ENCODE measurements at places on chromosomes 4 and X.

GRCh38 chr4:158219623-158220022, 9.3 kb downstream of the TMEM144 start:
- DNase-seq = no peak

- DNase-seq = no peak
Measured at GRCh38 chrX:81414630-81415029, 212.7 kb downstream of the SH3BGRL start.

GRCh38 chrX:41541386-41541785, 94.2 kb downstream of the NYX start:
- DNase-seq = no peak

DNA sequence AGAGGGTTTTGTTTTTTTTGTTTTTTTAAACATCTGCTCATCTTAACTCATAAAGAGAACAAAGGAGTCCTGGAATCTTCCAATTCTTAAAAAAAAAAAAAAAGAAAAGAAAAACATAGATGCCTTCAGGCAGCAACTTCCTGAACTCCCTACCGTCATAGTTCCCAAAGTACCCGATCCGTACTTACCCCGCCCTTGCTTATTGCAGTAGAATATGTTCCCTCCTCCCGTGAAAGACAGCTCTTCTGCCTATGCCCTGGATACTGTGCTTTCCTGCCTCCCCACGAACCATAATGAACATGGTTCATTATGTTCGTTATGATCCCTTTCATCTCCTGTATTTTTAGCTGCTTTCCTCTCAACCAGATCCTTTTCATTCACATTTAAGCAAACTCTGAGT, 40.3 kb downstream of the KLHL5 start:
- no peak for DNase-seq

DNA sequence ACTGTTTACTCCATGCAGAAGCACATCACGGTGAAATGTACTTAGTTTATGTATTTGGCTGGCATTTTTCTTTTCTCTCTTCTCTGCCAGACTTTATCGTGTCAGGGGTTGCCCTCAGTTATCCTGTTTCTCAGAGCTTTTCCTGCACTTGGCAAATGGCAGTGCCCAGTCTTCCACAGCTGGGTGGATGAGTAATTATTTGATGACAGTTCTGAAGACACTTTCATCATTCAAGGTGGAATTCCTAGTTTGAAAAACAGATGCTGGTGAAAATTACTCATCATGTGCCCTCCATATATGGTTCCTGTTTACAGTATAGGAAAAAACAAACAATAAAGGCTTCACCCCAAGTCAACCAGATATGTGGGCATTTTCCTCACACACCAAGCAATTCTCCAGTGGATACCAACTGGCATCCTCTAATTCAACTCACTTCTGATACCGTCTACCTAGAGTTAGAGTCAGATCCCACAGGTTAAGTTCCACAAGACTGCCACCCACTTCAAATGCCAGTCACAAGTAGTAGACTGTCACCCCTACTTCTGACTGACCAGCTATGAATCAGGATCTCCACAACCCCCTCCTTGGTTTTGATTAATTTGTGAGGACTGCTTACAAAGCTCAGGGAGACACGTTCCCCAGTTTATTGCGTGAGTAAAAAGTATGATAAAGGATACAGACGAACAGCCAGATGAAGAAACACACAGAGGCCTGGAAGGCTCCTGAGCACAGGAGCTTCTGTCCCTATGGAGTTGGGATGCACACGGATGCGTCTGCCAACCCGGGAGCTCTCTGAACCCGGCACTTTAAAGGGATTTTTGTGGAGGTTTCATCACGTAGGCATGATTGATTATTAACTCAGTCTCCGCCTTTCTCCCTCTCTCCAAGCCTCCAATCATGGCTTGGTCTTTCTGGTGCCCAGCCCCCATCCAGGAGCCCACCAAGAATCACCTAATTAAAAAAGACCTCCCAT, 72.9 kb downstream of the CLDN34 start:
- no peak for DNase-seq

DNA sequence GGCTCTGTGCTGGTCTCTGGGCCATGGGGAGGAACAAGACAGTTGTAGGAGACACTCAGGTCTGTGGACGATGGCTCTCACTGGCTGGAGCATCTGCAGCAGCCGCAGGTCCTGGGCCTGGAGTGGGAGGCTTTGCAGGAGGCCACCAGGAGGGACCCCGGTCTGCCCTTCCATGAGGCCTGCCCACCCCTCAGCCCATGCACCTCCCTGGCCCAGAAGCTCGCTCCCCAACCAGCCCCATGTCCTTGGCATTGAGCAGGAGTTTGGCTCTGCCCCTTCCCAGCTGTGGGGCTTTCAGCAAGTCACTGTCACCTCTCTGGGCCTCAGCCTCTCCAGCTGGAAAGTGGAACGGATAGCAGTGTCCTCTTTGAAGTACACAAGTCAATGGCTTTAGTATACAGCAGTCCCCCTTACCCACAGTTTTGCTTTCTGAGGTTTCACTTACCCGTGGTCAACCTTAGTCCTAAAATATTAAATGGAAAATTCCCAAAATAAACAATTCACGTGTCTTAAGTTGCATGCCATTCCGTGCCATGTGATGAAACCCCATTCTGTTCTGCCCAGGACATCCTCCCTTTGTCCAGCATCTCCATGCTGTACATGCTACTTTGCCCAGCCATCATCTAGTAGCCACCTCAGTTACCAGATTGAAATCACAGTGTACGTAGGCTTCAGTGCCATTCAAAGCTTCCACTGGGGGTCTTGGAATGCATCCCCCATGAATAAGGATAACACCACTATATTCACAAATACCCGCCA, 104.0 kb downstream of the CPZ start:
- no peak for DNase-seq

DNA sequence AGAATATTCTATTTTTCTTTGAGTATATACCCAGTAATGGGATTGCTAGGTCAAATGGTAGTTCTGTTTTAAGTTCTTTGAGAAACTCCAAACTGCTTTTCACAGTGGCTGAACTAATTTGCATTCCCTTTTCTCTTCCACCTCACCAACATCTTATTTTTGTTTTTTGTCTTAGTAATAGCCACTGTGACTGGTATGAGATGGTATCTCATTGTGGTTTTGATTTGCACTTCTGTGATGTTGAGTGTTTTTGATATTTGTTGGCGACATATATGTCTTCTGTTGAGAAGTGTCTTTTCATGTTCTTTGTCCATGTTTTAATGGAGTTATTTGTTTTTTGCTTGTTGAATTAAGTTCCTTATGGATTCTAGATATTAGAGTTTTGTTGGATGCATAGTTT, 24.4 kb downstream of the AIMP1 start:
- no peak for DNase-seq

- DNase-seq = no peak
Measured at GRCh38 chr4:69323284-69323683, 43.0 kb downstream of the UGT2B28 start.

DNA sequence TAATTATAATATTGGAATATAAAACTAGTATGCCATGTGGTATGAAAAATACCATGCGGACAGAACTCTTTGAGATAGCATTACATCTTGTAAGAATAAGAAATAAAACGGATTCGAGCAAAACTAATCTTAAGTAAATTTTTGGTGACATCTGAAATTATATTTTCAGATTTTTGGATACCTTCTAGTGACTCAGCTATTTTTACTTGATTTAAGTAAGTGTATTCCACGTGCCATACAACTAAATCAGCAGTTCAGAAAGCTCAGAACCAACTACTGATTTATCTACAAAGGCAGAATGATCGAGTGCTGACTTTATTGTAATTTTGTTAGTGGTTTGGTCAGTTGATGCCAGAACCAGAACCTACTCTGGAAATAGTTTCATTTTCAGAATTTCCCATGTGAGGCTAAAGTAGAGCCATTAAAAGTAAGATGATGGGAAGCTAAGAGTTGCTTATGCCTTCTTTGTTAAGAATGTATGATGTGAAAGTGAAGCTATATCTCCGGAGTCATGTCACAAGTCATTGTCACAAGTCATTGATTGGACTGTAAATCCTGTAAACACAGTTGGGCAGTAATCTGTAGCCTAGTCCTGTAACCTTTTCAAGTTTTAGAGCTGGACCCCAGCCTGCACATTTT, 4.0 kb downstream of the ING2 start:
- DNase-seq = no peak

DNA sequence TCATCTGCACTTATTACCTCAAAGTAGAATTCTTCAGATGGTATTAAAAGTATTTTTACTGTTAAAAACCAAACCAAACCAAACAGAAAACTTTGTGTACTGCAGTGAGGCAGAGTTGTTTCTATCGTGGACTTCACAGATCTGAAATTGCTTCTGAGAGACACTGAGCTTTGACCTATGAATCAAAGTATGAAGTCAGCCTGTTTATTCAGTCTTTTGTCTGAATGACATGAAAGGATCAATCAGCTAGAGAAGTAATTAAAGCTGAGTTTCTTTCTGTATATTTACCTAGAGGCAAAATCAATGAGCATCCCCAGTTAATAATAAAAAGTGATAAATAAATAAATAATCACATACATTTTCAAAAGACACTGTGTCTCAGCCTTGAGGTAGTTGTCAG, 2121.0 kb downstream of the PCDH7 start:
- no peak for DNase-seq

DNA sequence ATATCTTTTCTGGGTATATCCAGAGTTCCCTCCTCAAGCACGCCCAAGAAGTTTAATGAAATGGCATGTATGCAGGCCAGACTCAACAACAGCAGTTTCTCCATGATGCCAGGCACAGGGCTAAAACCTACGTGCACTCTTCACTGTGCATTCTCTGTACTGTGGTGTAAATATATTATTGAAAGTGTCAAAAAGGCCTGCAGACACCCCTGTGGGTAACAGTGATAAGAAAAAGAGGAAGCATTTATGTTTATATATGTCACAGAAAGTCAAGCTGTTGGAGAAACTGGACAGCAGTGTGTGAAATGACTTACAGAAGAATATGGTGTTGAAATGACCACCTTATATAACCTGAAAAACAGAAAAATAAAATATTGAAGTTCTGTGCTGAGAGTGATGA, 29.6 kb upstream of the DCAF8L1 start:
- no peak for DNase-seq

DNA sequence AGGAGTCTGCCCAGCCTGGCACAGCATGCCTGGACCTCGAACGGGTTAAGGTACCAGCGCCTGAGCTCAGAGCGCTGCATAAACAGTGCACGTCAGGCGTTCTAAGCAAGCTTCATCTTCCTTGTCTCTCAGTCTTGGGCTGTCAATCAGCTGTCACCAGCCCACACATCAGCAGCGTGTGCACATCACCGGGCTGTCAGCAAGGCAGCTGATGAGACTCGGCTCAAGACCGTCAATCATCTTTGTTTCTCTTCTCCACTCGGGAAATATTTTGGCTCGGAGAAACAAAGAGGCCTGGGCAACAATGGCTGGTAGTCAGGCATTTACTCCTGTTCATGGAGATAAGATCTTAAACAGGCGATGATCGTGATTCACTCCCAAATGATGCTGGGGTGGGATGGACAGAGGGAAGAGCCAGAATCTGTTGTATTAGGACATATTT, 141.3 kb downstream of the LDB2 start:
- DNase-seq = no peak

- DNase-seq = no peak
Measured at GRCh38 chr4:72432282-72432681, 136.7 kb downstream of the ADAMTS3 start.

Data from hypothalamus (tissue), 51 donors.